ENCODE measurements at places on chromosomes 11 and 22. TPM values are rescaled to one million over a fixed set of nuclear protein-coding genes. Genes with fewer than 3 reads are reported as not detected.

GRCh38 chr22:22390989-22391388 lies 117.6 kb downstream of the ZNF280B start:
- DNase-seq, result no peak

GRCh38 chr11:83140691-83141455 lies 16.1 kb upstream of the PCF11 start:
- no peak for DNase-seq

DNA sequence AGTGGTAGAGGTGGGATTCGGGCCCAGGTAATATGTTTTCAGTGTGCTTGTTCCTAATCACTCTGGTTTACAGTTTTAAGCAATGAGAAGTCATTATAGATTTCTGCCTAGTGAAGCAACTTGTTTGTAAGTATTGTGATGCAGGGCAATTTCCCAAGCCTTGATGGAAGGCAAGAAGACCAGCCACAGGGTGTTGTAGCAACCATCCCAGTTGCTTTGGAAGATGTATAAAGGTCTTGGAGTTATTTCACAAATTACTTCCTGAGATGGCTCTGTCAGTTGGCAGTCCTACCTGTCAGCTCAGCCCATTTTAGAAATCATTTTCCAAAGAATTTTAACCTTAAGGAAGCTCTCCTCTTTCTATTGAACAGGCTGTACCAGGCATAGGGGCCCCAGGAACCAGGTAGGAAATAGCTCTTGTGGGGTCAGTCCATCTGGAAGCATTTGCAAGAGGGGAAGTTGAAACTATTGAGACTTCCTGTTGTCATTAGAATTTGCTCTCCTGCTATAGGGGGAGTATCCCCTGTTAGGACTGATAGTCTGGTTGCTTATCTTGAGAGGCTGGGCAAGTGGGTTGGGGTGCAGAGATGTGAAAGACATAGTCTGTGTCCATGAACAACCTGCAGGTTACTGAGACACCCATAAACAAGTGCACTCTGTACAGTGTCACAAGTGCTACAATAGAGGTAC lies 47.9 kb downstream of the STIM1 start:
- no peak for DNase-seq

- no peak for DNase-seq
Observed at GRCh38 chr11:109033627-109034338, 368.9 kb downstream of the DDX10 start.

GRCh38 chr11:23413057-23413456 lies 552.8 kb upstream of the CCDC179 start:
- no peak for DNase-seq

ANO1 gene
- total RNA-seq, result 2.6 TPM

DNA sequence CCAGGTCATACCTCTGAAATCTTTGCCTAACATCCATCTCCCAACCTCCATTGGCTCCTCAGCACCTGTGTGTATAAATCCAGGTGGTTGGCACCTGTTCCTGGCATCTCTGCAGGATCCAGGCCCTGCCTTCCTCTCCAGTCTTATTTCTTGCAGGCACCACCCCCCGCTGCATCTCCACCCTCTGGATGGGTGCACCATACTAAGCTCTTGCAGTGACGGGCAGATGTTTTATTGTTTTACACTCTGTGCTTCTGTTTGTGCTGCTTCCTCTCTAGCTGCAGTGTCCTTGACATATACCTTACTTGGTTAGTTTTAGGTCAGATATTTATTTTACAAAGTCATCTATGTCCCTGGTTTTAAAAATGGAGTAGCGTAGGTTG lies 102.6 kb downstream of the TBC1D22A start:
- DNase-seq, result no peak

DNA sequence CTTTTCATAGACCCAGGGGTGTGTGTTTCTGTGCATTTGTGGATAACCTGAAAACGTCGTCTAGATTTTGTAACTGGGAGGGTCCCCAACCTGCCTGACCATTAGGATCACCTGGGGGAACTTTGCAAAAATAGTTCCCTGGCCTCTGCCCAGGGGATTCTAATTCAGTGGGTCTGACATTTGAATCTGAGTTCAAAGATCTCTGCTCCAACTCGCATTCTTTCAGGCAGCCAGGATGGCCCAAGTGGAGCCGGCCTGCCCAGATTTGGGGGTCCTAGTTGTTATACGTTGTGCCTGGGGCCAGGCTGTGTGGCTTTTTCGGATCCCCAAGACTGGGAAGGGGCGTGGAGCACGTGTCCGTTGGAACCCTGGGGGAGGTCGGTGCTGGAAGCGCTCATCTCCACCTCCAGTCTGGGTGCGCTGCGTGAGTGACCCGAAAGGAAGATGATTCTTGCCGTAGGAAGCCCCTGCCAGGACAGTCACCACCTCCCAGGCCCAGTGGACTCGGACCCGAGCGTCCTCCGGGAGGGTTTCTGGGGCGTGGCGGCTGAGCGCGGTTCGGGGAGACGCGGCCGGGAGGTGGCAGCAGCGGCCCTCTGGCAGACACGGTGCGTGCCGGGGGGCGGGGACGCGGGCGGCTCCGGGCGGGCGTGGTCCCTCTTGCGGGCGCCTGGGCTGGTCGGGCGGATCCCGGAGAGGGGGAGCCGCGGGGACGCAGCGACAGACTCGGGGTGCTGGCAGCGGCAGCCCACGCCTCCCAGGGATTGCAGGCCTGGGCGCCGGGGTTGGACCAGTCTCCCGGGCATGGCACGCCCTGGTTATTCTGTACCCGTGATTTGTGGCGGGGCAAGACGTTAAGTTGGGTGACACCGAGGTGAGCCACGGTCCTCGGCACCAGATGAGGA lies 29.2 kb upstream of the PLET1 start:
- DNase-seq, result peak; percentile 90

DNA sequence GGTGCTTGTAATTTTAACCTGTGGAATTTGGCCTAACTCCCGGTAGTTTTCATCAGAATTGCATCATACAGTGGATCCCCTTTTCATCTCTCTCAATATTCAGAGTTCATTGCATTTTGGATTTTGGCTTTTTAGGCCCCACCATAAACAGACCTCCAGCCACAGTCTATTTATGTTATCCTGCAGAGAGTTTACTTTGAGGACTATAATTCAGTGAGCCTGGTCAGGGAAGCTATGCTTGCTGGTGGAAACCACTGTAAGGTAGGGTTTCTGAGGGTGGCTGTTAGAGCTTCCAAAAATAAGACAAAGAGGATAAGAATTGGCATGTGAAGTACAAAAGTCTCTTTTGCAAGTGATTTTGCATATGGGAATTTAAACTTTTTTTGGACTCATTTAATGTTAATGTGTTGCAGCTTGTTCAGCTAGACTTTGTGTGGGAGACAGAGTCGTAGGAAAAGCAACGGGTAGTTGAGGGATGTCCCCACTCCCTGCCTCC lies 34.8 kb upstream of the DDI1 start:
- no peak for DNase-seq

SCUBE2 gene
- total RNA-seq, result 15.9 TPM

DNA sequence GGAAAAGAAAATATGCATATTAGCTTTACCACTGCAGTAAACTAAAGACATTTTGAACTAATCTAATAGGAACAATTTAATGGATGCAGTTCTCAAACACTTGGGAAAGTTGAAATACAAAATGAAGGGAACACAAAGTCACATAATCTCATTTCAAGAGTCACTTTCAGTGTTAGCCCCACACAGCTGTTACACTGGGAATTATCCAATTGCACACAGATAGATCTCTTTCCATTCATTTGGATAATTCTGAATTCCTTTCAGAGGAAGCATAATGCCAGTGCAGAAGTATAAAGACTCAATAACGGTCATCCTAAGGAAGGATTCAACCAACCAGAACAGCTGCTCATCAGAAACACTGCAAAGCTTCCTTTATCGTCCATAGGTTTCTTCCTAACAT lies 173.3 kb downstream of the GRIA4 start:
- DNase-seq, result no peak

CATSPER1 gene
- not detected for total RNA-seq

GRCh38 chr11:58580311-58580710 lies 1.4 kb downstream of the ZFP91 start:
- DNase-seq, result no peak

DNA sequence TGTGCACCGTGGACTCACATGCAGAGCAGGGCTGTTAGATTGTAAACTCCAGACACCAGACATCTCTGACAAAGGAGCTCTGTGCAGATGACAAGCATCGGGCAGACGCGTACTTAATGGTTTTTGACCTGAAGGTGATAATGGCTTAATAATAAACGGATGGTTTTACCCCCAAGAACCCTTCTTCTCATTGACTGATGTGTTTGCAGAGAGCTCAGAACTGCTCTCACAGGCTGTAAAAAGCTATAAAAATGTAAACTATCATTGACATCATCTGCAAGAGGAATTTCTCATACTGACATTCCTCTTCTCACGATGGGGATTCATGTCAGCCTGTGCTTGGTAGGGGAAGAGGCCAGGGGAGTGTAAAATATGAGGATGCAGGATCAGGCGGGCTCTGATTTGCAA lies 8.6 kb upstream of the ARHGAP8 start:
- no peak for DNase-seq

GRCh38 chr11:106998916-106999188 lies 19.4 kb downstream of the GUCY1A2 start:
- DNase-seq, result no peak

GRCh38 chr11:13668957-13669521 lies 571 bp downstream of the FAR1 start:
- peak; percentile 47 for DNase-seq

- DNase-seq, result no peak
Observed at GRCh38 chr11:131328843-131329242, 41.6 kb upstream of the NTM start.

GRCh38 chr11:72600557-72600956 lies 73.7 kb downstream of the PDE2A start:
- no peak for DNase-seq

GRCh38 chr11:1148752-1149180 lies 9.0 kb upstream of the MUC5AC start:
- no peak for DNase-seq

PGR gene
- 4.9 TPM for total RNA-seq

GRCh38 chr11:114159320-114159719 lies 99.8 kb downstream of the ZBTB16 start:
- no peak for DNase-seq

DNA sequence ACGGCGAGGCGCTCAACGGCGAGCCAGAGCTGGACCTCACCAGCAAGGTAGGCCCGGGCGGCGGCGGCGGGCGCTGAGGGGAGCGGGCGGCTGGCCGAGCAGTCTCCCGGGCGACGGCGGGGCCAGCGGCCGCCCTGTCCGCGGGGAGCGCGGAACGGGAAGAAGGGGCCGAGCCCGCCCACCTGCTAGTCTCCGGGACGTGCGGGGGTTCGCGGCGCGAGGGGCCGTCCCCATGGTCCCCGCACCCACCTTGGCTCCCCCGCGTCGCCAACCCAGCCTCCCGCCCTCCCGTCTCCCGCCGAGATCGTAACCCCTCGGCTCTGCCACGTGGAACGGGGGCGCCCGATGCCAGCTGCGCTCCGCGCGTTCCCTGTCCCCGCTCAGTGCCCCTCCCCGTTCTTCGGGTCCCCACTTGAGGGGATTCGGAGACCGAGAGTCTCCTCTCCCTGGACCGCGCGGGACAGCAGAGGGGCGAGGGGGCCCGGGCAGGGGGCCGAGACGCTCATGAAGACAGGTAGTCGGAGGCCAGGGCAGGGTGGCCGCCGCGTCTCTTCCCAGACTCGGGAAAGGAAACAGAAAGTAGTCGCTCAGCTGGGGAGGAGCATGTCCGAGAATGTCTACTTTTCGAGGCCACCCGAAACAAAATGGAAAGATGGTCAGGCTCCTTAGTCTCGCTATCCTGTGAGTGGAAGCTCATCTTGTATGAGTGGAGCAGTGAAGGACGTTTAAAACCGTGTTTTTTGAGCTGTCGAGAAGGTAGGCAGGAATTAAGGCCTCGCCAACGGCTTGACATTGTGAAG lies 557 bp downstream of the GTPBP1 start:
- peak; percentile 62 for DNase-seq

GRCh38 chr11:9974375-9974774 lies 310.5 kb downstream of the SWAP70 start:
- DNase-seq, result no peak

DNA sequence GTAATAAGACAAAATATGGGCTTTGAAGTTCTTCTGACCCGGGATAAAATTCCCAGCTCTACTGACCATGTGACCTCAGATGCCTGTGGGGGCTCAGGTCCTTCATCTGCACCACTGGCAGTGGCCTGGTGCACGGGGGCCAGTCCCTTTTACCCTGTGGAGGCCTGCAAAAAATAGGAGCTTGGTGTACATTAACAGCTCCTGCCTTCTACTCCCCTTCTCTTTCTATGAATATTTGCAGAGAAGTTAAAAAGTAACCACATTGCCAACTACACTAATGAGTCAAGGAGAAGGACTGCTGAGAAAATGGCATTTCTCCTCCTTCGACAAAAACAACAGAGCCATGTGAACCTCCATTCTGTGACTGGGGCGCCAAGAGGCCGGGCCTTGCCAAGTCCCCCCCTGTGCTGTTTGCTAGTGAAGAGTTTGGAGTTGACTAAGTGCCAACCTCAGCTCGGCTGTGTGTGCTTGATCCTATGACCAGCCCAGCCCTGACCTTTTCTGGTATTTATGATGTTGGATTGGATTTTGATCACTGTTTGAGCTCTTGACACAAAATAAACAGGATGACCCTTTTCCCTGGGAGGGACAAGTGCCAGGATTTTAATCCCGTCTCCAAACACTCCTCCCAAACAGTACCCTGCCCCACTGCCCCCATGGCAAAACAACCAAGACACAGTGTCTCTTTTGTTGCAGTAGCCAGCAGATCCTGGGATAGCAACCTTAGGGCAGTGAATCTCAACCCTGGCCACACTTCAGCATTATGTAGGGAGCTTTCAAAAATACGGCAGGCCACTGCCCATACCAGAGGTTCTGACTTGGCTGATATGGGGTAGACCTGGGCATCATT lies 380.1 kb downstream of the LARGE1 start:
- DNase-seq, result peak; percentile 86

IRAG1 gene
- total RNA-seq, result 5.2 TPM

DNA sequence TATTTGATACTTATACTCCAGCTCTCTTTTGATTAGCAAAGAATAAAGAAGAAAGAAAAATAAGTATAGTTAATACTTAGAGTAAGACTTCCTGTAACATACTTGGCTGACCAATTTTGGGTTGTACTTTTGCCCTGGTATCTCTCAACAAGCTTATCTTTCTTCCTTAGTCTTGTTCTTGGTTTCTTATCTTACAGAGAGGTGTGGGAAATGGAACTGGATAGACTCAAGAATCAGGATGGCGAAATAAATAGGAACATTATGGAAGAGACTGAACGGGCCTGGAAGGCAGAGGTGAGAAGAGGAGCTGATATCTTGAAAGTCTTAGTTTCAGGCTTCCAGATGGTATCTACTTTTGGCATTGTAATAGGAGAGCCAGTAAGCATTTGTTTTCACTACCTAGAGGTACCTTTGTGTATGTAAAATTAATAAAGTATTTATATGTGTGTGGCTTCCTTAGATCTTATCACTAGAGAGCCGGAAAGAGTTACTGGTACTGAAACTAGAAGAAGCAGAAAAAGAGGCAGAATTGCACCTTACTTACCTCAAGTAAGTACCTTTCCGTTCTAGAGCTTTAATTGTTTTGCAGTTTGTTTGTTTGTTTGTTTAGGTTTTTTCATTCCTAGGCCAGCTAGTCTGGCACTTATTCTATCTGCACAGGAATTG lies 11.3 kb upstream of the BACE1-AS start:
- no peak for DNase-seq

GRCh38 chr11:71329786-71330185 lies 77.4 kb upstream of the SHANK2 start:
- DNase-seq, result no peak

WNT7B gene
- total RNA-seq, result 2.6 TPM

- DNase-seq, result no peak
Observed at GRCh38 chr11:59418156-59418555, 8.1 kb downstream of the OR5A2 start.

Data from spinal cord (tissue), 10 donors.